GM12891 (cell line): ENCODE measurements at places on chromosomes 1 and 21.
A peak's percentile ranks its signal among the peaks of the same experiment; 100 is the strongest.

DNA sequence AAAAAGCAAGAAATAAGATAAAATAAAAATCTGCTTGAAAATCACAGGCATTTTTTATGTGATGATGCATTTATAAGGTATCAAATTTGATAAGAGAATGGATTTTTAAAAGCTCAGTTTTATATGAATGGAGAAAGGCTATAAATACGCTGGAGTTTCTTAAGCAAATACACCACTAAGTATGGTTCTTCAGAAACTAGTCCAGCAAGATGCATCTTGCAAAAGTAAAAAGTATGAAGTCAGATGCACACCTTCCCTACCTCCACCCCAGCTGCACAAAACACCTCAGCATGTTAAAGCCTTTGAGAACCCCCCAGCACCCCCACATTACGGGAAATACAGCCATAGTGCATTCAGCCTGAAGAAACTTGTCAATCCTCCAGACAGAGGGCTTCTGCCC lies 143.1 kb upstream of the PROX1 start:
- no peak for DNase-seq

DNA sequence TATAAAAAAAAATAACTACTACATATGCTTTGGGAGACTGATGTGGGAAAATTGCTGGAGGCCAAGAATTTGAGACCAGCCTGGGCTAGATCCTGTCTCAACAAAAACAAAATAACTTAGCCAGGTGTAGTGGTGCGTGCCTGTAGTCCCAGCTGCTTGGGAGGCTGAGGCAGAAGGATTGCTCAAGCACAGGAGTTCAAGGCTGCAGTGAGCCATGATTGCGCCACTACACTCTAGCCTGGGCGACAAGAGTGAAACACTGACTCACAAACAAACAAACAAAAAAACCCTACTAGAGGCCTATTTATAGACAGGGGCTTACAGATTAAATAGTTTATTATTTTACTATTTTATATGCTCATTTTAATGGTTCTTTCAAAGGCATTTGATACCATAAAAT lies 80.0 kb downstream of the LHX4 start:
- no peak for DNase-seq

GRCh38 chr1:9275567-9276034 lies 17.1 kb upstream of the SPSB1 start:
- peak; percentile 76 for DNase-seq

GRCh38 chr1:111775966-111776365 lies 20.3 kb downstream of the DDX20 start:
- DNase-seq = no peak

- DNase-seq = no peak
Measured at GRCh38 chr1:189211742-189212141, 1265.9 kb downstream of the BRINP3 start.

- DNase-seq = no peak
Measured at GRCh38 chr1:46772571-46772970, 26.3 kb upstream of the CYP4B1 start.

DNA sequence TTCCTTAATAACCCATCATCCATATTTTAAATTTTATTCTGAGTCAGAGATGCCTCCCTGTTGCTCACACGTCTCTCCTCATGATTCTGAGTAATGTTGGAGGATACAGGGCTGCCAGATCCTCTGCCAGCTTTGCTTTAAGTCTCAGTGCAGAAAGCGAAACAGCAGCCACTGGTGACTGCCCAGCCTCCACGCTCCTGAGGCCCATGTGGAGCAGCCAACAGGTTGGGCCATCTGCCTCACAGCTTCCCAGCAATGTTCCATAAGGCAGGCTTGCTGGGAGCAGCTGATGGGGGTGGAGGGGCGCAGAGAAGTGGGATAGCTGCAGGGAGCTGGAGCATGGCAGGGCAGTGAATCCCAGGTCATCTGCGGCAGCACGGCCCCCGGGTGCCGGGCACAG lies 104.2 kb downstream of the IGSF21 start:
- DNase-seq = no peak

DNA sequence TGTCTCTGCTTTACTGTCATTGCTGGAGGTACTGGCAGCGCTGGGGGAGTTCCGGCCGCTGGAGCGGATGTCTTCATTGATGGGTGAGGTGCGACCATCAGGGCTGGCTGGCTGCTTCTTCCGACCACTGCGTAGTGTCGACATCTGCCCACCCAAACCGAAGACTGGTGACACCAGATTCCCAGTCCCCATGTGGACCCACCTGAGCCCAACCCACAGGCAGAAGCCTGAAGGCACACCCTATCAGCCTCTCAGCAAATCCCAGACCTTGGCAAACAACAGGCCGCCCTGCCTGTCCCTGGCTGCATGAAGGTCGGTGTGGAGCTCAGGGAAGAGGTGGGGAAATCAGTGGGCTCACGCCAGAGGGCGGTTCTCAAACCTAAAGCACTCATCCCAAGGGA lies 44.8 kb downstream of the SLC45A1 start:
- no peak for DNase-seq

- DNase-seq = no peak
Measured at GRCh38 chr1:29730623-29731022, 494.3 kb downstream of the PTPRU start.

GRCh38 chr1:224734261-224734935 lies 118.3 kb downstream of the CNIH3 start:
- no peak for DNase-seq

DNA sequence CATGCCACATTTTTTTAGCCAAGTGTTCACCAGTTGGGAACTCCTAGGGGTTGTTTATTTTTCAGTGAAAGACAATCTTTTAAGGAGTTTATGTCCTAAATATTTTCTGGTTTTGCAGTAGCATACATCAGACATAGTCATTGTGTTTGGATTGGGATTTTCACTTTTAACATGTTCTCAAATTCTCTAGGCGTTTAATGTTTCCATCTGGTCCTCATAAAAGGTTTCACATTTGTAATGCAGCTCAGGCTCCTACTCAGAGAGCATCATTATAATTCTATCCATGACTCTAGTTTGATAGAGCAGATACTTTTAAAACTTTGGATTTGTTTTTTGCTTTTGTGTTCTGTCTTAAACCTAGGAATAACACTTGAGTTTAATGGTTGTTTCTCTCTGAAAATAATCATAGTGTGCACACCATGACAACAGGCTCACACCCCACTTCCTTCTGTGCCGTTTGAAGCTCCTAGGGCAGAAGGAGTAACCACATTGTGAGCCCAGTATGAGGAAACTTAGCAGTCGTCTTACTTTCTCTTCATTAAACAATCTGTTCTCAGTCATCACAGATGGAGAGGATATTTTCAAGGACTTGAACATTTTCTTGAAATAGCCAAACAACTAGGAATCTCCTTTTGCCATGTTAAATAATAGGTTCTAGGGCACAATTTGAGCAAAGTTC lies 219.6 kb downstream of the PDE4B start:
- no peak for DNase-seq

GRCh38 chr1:24301785-24302175 lies 17.4 kb upstream of the GRHL3 start:
- DNase-seq = no peak

DNA sequence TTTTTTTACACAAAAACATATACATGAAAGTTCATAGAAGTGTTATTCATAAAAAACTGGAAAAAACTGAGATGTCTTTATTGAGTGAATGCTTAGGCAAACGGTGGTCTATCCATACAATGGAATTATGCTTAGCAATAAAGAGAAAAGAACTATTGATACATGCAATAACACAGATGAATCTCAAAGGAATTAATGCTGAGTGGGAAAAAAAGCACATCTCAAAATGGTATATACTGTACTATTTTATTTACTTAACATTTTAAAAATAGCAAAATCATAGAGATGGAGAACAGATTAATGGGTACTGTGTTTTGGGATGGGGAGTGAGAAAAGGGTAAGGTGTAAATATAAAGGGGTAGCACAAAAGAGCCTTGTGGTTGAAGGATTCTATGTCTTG lies 29.8 kb downstream of the METTL18 start:
- no peak for DNase-seq

- DNase-seq = no peak
Measured at GRCh38 chr21:25387665-25388064, 219.6 kb downstream of the MRPL39 start.

DNA sequence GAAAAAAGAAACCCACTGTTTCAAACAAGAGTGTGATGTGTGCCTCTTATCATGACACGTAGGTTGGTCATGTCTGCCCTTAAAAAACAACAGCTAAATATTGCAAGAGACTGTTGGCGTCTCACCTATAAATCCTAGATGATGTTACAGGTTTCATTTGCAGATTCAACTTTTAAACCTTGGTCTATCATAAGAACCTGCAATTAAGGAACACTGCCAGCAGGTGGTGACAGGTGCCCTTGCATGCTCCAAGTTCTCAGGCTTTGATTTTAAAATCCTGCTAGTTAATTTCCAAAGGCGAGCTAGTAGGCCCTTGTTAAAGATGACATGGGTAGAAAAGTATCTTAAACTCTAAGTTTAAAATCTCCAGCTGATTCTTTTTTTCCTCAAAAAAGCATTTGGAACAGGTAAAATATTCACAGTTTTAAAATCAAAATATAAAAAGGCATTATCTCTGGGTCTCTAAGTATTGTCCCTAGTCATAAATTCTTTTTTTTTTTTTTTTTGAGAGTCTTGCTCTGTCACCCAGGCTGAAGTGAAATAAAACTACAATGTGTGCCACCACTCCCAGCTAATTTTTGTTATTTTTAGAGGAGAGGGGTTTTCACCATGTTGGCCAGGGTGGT lies 39.1 kb downstream of the CLSTN1 start:
- DNase-seq = no peak

DNA sequence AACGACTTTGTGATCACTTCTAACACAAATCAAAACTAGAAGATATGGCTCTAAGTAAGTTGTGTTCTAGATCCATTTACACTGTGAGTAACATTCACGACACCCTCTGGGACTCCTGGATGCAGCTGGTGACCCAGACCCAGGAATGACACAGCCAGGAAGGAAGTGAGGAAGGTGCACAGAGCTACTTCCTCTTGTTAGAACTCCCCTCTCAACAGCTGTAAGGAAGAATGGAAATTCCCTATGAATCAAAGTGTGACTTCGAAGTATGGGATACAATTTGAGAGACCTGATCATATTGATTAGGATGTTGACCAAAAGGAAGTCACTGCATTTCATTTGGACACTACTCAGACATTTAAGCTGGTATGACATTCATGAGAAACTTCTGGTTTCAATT lies 185.3 kb downstream of the NRIP1 start:
- no peak for DNase-seq

DNA sequence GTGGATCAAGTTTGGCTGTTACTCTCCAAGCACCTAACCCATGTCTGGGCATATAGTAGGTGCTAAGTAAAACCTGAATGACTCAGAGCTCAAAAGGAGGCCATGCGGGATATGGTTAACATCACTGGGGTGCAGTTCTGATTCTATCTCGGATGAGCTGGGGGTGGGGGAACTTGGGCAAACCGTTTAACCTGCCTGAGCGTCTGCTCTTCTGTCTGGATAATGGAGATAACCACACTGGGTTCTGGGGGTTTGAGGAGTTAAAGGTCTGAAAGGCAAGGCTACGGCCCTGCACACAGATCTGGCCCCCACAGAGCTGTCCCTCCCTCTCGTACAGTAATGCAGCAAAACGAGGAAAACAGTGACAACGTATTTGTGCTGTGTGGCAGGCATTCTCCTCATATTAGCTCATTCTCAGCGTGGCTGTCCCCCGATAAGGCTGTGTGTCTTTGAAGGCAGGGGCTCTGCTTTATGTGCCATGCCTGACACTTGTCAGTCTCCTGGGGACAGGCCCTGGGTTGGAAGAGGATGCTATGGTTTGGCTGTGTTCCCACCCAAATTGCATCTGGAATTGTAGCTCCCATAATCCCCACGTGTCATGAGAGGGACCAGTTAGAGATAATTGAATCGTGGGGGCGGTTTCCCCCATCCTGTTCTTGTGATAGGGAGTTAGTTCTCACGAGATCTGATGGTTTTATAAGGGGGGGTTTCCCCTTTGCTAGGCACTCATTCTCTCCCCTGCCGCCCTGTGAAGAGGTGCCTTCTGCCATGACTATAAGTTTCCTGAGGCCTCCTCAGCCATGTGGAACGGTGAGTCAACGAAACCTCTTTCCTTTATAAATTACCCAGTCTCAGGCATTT lies 6.8 kb upstream of the ALDH4A1 start:
- no peak for DNase-seq

DNA sequence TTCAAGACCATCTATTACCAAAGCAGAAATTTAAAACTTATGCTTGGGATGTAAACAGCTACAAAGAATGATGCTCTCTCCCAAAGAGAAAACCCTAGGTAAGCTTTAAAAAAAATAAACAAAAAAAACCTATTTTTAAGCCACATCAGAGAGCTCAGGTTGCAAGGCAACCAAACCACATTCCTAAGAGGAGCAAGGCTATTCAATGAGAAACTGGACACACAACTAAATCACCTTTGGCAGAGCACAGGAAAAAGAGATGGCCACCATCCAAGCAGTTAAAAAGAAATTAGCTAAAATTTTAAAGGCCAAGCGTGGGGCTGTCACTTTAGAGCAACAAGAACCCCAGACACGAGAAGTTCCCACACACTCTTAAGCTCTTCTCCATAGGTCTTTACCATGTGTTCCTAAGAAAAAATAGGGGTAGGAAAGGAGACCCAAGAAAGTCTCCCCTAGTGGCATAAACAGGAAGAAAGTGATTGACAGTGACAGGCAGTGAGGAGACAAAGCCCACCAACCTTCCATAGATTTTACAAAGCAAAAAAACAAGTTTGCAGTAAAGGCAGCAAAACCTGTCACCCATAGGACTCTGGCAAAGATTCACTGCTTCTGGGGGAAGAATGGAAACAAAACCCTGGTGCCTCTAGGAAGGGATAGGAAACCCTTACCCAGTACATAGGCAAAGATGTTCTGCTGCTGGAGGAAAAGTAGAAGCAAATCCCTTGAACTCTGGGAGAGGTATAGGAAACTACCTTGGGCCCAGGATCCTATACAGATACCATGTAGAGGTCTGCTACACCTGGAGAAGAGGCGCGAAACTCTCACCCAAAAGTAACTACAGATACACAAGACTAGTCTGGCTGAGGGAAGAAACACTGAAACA lies 68.5 kb downstream of the FOXJ3 start:
- DNase-seq = no peak

GRCh38 chr1:11682287-11682771 lies 1.4 kb upstream of the MAD2L2 start:
- no peak for DNase-seq
